Aorta (tissue), 5 donors: ENCODE measurements at places on chromosomes 1 and 21. TPM values are rescaled to one million over a fixed set of nuclear protein-coding genes. Genes with fewer than 3 reads are reported as not detected.

DNA sequence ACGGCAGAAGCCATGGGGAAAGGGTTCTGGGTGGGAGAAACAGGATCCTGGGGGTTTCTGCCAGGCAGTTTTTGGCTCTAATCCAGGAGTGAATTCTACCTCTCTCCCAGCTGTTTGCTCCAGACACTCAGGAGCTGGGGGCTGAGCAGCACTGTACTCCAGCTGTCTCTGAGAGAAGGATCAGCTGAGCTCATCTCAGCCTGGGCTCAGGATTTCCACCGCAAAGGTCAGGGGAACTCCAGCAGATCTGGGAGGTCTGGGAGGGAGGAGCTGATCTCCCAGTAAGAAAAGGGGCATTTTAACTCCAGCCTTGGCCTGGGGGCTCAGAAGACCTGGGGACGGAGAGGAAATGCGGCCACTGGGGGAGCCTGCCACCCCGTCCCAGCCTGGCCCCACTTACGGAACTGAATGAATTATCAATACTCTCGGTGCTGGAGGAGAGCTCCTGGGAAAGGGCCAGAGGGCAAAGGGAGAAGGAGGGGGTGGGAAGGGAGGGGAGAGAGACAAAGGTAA, 17.3 kb downstream of the PI4KB start:
- peaks cover 2% of the 10 kb centered on the region for H3K4me1 ChIP-seq
- no peak overlapping the region for H3K4me3 ChIP-seq
- peaks cover 21% of the 10 kb centered on the region for H3K36me3 ChIP-seq
- no peak for DNase-seq
- H3K27me3 ChIP-seq, result no peaks in the 10 kb centered on the region
- no peak overlapping the region for H3K27ac ChIP-seq

Gene KIAA1614
- 10.5 TPM for total RNA-seq

DNA sequence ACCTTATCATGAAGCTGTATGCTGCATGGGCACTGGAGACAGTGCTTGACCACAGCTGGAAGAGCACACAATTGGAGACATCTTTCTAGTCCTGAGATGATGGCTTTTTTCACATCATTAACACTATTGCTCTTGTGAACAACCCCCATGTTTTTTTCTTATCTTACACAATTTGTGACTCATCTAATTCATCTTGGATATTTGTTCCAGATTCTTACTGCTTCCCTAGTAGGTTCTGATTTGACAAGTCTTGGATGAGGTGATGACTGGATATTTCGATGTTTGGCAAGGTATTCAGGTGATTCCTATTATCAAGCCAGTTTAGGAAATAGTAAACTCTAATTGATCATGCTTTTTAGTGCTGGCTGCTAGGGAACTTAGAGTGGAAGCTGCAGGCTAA, 23.7 kb downstream of the HLX start:
- DNase-seq, result no peak
- no peak overlapping the region for H3K4me3 ChIP-seq
- H3K4me1 ChIP-seq, result no peaks in the 10 kb centered on the region
- H3K27ac ChIP-seq, result no peak overlapping the region
- H3K36me3 ChIP-seq, result no peaks in the 10 kb centered on the region

- no peak overlapping the region for H3K4me3 ChIP-seq
- H3K27me3 ChIP-seq, result no peaks in the 10 kb centered on the region
- no peaks in the 10 kb centered on the region for H3K36me3 ChIP-seq
- H3K27ac ChIP-seq, result no peak overlapping the region
- no peak for DNase-seq
Measured at GRCh38 chr1:50822035-50822776, 137.9 kb downstream of the FAF1 start.

GRCh38 chr1:14591600-14591999, 6.9 kb upstream of the KAZN start:
- no peak overlapping the region for H3K27ac ChIP-seq
- H3K4me1 ChIP-seq, result no peaks in the 10 kb centered on the region
- H3K36me3 ChIP-seq, result no peaks in the 10 kb centered on the region
- DNase-seq, result no peak

DNA sequence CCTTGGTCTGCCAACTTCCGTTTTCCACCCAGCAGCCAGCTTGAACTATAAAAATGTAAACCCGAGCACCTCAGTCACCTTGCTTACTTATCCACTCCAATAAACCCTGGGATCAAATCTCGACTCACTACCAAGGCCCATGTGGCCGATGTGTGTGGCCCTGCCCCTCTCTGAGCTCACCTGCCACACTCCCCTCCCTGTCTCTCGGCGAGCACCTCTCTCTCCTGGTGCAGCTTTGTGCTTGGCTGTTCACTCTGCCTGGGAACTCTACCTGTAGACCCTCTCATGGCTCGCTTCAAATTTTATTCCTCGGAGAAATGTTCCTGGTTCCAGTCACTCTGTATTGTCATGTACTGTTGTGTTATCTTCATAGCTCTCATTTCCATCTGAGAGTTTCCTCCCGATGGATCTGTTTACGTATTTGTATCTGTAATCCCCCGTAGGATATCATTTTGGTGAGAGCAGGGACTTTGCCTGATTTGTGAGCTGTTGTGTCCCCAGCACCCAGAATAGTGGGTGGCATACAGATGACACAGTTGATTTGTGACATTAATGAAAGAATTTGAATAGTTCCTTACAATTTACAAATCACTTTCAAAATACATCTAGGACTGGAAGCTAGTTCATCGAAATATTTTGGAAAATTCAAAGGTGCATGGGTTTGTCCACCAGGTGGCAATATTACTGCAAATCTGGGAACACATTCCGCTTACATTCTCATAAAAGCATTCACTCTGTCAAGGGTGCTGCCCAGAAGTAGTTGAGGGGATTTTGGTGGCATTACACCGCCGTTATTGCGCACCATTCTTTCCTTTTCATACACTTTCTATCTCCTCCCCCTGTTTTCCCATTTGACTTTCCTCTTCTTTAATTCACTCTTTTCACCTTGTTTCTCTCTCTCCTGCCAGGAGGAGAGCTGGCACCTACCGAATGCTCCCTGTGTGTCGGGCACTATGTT, 95.3 kb downstream of the ABCA4 start:
- H3K4me1 ChIP-seq, result no peaks in the 10 kb centered on the region
- H3K36me3 ChIP-seq, result no peaks in the 10 kb centered on the region
- H3K27me3 ChIP-seq, result no peaks in the 10 kb centered on the region
- DNase-seq, result no peak
- no peak overlapping the region for H3K4me3 ChIP-seq

GRCh38 chr1:96509951-96510350, 211.6 kb upstream of the PTBP2 start:
- H3K27me3 ChIP-seq, result no peaks in the 10 kb centered on the region
- no peaks in the 10 kb centered on the region for H3K4me1 ChIP-seq
- H3K4me3 ChIP-seq, result no peak overlapping the region
- no peak for DNase-seq

DNA sequence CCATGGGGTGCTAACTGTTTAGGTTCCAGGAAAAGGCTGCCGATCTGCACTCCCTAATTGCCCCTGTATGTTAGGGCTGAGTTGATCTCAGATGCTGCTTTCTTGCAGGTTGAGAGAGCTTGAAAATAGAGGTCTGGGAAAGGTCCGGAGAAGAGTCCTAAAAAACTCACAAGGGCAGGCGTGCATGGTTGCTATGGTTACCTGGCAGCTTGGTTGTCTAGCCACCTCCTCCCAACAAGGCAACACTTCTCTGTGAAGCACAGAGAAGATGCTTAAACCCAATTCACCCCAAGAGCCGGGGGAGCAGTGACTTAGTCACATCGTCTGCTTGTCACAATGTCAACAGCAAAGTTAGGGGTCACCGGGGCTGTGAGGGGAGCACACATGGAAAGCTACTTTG, 31.0 kb upstream of the LRRC52 start:
- no peak overlapping the region for H3K4me3 ChIP-seq
- H3K36me3 ChIP-seq, result no peaks in the 10 kb centered on the region
- no peak overlapping the region for H3K27ac ChIP-seq
- H3K4me1 ChIP-seq, result no peaks in the 10 kb centered on the region

DNA sequence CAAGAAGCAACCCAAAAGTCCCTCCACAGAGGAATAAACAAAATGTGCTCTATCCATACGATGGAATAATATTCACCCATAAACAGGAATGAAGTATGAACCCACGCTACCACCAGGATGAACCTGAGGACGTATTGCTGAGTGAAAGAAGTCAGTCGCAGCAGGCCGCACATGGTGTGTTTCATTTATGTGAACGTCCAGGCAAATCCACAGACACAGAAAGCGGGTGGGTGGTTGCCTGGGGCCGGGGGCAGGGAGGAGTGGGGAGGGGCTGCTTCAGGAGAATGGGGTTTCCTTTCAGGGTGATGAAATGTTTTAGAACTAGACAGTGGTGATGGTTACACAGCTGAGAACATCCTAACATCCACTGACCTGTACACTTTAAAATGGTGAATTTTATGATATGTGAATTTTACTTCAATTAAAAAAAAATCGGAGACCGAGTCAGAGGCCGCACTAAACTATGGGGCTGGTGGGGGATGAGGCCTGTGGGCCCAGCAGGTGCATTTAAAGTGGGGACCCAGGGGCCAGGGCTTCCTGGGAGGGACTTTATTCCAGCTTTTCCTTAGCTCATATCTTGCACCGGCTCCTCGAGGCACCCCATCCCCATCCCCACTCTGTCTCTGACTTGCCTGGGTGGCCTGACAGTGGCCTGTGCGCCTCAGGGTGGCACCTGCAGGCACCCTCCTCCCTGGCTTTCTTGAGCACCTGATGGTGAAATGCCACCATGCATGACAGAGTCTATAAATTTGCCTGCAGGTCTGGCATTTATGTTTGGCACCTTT, 392.6 kb upstream of the VAMP3 start:
- no peaks in the 10 kb centered on the region for H3K36me3 ChIP-seq
- no peak overlapping the region for H3K4me3 ChIP-seq

DNA sequence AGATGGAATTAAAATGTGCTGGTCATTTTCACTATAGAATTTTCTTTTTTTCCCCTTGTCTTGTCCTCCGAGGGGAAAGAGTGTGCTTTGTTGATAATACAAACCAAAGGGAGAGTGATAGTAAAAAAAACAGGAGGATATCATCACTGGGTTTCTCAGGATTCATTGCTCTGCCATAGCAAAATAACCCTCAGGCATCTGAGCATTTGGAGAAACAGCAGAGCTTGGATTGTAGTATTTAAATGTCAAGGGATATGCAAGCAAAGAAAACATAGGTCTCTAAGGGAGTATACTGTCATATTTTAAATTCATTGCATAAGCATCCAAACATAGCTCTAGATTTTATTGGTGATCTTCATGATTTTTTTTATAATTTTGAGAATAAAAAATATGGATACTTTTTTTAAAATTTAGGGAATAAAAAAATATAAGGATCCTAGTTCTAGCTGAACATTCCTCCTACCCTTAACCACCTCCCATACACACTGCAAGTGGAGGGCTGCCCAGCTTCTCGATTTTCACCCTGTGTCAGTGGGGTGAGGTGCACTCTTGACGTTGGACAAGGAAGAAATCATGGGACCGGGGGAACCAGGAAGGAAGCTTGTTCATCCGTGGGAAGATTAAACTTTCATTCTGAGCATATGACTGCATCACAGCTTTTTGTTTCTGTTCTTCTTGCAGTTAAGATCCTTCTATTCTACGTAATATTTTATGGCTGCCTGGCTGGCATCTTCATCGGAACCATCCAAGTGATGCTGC, 4.4 kb downstream of the ATP1B1 start:
- H3K27ac ChIP-seq, result no peak overlapping the region
- H3K4me1 ChIP-seq, result peaks cover 4% of the 10 kb centered on the region
- no peaks in the 10 kb centered on the region for H3K27me3 ChIP-seq
- H3K4me3 ChIP-seq, result no peak overlapping the region

Gene PERM1
- total RNA-seq, result 0.49 TPM

GRCh38 chr1:30928171-30928570, 19.6 kb upstream of the SDC3 start:
- DNase-seq, result no peak
- no peaks in the 10 kb centered on the region for H3K27me3 ChIP-seq
- no peaks in the 10 kb centered on the region for H3K4me1 ChIP-seq
- H3K4me3 ChIP-seq, result no peak overlapping the region
- H3K27ac ChIP-seq, result no peak overlapping the region

DNA sequence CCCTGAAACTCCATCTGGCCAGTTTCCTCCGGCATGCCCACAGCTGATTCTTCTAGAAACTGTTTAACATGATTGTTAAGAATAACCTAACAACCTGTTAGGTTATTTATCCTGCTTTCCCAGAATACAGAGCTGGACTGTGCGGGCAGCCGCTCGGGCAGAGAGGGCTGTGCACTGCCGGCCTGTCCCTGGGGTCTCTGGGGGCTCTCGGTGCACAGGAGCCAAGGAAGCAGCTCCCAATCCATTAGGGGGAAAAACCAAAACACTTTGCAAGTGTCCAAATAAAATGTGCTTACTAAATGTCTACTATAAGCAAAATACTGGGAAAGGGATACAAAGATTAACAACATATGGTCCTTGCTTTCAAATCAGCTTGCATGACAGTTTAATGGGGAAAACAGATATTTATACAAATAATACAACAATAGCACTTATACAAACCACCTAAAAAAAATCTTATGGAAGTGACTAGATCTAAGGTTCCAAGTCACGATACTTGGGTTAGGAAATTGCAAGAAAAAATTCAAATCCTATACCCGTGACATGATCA, 50.7 kb downstream of the HLCS start:
- no peaks in the 10 kb centered on the region for H3K27me3 ChIP-seq
- H3K4me1 ChIP-seq, result peaks cover 2% of the 10 kb centered on the region
- peaks cover 2% of the 10 kb centered on the region for H3K36me3 ChIP-seq
- no peak for DNase-seq
- H3K27ac ChIP-seq, result no peak overlapping the region
- no peak overlapping the region for H3K4me3 ChIP-seq

Gene DLGAP3
- total RNA-seq, result 0.19 TPM

GRCh38 chr1:98932184-98932583, 72.5 kb downstream of the PLPPR5 start:
- H3K27ac ChIP-seq, result no peak overlapping the region
- H3K36me3 ChIP-seq, result no peaks in the 10 kb centered on the region
- no peaks in the 10 kb centered on the region for H3K27me3 ChIP-seq
- no peaks in the 10 kb centered on the region for H3K4me1 ChIP-seq
- no peak for DNase-seq
- H3K4me3 ChIP-seq, result no peak overlapping the region

DNA sequence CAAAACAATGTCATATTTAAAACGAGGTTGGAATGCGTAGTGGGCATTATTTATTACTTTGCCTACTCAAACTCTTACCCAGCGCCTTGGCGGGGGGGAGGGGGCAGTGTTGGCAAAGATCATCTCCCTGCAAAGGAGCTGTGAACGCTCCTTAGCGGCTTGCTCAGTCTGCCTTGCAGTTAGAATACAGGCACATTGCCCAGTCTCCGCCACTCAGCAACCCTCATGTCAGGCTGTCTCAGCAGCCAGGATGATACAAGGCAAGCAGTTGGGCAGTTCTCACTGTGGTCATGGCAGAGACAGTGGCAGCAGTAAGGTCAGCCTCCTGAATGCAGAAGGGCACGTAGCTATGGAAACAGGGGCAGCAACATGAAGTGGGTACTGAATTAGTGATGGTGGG, 170.4 kb upstream of the KCNK2 start:
- no peak overlapping the region for H3K4me3 ChIP-seq
- H3K36me3 ChIP-seq, result no peaks in the 10 kb centered on the region
- no peak for DNase-seq
- no peak overlapping the region for H3K27ac ChIP-seq

- no peaks in the 10 kb centered on the region for H3K4me1 ChIP-seq
- H3K27me3 ChIP-seq, result no peaks in the 10 kb centered on the region
- peaks cover 11% of the 10 kb centered on the region for H3K36me3 ChIP-seq
- no peak overlapping the region for H3K27ac ChIP-seq
- DNase-seq, result no peak
Measured at GRCh38 chr21:44090325-44090724, 16.9 kb upstream of the PWP2 start.
